GM23248 (cell line): ENCODE measurements at places on chromosomes 3 and 15. TPM values are rescaled to one million over a fixed set of nuclear protein-coding genes. Genes with fewer than 3 reads are reported as not detected.

DNA sequence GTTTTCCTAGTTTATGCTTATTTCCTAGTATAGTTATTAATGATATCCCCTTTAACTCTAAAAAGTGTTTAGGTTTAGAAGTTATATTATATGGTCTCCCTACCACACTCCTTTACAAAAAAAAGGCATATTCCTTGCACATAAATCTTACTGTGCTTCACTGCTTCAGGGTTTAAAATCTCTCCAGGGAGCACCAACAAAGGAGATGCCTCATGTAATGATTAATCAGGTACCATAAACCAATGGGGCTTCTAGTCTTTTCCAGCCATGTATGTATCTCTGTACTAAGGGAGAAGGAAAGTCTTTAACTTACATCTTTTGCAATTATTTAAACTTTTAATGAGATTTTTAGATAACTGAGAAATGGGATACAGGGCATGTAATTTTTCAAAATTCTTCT, 91.5 kb upstream of the RBMS3 start:
- no peak for DNase-seq

DNA sequence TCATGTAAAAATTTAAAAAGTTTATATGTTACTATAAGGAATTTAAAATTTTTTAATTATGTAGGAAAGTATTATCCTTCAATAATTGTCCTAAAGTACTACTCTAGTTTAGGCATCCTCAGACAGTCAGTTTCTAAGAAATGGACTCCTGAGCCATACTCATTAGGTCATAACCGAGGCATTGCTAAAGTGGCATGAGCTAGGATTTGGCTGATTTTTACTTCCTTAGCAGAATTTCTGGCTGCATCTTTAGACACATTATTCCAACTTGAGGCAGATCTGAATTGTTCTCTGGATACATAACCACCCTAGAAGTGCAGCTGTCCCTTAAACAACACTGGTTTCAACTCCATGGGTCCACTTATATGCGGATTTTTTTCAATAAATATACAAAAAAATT, 38.3 kb downstream of the IFT57 start:
- DNase-seq = peak; percentile 47

- DNase-seq = peak; percentile 12
Observed at GRCh38 chr3:120025520-120025919, 68.7 kb downstream of the GSK3B start.

GRCh38 chr15:99333981-99334380, 82.7 kb downstream of the LRRC28 start:
- DNase-seq = no peak

GRCh38 chr3:141996437-141996836, 120.0 kb downstream of the ATP1B3 start:
- peak; percentile 22 for DNase-seq

GRCh38 chr15:64478863-64479262, 18.5 kb downstream of the ZNF609 start:
- peak; percentile 19 for DNase-seq

DNA sequence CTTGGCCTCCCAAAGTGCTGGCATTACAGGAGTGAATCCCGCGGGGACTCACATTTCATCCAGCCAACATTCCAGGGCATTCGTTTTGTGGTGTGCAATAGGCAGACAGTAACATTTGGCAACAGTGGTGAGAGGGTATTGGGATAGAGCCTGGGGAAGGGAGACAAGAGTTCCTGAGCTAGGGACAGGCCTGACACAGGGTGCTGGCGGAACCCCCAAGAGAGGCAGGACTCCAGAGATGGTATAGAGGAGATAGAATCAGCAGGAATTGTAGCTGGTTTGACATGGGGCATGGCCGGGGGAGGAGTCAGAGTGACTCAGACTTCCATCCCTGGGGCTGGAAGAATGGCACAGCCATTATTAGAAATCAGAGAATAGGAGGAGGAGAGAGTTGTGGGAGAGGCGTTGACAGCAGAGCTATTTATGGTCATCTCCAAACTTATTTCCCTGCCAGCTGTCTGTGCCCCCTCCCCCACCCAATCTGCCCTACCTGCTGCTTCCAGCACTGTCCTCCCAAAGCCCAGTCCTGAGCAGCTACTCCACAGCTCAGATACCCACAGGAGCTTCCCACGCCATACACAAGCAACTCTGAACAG, 4.4 kb upstream of the IDH2 start:
- peak; percentile 73 for DNase-seq

DNA sequence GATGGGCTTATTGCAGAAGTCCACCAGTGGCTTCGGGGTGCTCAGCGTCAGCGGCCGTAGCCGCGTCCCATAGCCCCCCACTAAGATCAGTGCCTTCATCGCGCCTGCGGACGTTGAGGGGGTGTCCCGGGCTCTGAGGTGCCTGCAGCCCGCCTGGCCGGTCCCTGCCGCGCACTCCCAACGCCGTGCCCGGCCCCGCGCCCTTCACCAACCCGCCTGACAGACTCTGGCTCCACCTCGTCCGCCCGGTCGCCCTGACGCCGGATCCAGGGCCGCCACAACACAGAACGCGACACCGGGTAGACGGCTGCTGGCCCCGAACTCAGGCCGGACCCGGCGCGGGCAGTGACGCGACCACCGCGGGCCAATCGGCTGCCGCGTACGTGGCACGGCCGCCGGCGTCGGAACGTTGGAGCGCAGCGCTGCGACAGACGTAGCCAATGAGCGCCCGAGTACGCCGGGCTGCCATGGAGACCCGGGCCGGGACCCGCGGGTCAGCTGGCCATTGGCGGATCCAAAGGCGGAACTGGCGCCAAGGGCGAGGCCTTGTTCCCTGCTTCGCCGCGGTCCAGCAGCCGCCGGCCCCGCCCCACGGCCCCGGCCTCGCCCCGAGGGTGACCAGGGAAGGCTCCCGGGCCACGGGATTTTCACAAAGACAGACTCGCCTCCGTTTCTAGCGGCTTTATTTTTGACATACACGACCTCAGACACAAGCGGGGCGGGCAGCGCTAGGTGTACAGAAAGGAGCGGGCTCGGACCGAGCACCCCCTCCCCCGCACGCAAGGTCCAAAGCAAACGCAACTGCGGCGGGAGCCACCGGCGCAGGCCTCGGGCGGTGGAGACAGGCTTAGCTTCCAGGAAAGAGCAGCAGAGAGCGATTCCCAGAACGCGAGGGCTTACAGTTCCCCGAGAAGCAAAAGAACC, at the start of gene GMPPB:
TSS of gene GMPPB (minus strand) at position 324 of the 924 bp plus-strand sequence. CDS start at position 99, 225 bp downstream.
- peak; percentile 100 for DNase-seq

GRCh38 chr15:49978121-49978520, 140.9 kb downstream of the ATP8B4 start:
- DNase-seq = no peak

GRCh38 chr3:120637851-120638559, 41.9 kb downstream of the NDUFB4 start:
- peak; percentile 26 for DNase-seq

DNA sequence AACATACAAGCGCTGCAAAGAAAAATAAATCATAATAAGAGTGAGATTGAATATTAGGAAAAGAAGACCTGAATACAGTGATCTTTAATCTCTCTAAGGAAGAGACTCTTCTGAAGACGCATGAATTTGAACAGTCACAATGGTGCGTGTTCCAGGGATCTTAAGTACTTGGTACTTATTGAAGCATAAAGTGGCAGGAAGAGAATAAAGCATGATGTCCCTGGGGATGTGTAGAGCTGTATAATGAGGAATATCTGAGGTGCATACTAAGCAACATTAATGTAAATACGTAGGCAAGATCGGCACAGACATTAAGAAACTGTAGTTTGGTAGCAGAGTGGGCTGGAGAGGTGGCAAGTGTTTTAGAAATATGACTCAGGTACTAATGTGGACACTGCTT, 246.2 kb upstream of the MCTP2 start:
- no peak for DNase-seq

GRCh38 chr3:51813539-51813938, 34.5 kb upstream of the IQCF6 start:
- DNase-seq = no peak

- DNase-seq = peak; percentile 73
Observed at GRCh38 chr3:138241061-138241460, 54.0 kb downstream of the ARMC8 start.

DNA sequence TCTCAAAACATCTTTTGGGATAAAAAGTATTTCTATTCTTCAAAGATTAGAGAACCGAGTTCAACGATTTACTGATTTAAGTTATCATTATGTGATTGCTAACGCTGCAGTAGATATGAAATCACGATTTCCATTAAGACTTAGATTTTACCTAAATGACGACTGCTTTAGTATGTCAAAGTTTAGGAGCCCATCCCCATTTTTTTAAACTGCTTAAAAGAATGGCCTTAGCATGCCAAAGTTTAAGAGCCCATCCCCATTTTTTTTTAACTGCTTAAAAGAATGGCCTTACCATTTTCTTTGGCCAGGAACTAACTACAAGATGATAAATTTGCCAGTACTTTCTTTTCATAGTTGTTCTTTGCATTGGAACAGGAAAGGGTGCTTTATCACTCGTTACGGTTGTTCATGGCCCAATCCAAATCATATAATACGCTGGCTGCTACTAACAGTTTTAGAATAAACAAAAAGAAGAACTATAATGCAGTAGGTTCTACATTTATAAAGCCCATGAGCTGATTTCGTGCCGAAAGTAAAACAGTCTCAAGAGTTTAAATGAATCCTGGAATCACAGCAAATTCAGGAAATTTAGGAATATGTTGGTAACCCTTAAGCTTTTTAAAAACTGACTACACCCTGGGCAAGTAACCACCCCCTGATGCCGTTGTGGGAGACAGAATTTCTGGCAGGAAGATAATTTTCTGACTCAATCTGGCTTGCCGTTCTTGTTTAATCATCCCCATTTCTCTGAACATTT, 869 bp upstream of the TSC22D2 start:
- DNase-seq = peak; percentile 88

- DNase-seq = peak; percentile 15
Observed at GRCh38 chr3:144185276-144185675, 213.7 kb downstream of the DIPK2A start.

DNA sequence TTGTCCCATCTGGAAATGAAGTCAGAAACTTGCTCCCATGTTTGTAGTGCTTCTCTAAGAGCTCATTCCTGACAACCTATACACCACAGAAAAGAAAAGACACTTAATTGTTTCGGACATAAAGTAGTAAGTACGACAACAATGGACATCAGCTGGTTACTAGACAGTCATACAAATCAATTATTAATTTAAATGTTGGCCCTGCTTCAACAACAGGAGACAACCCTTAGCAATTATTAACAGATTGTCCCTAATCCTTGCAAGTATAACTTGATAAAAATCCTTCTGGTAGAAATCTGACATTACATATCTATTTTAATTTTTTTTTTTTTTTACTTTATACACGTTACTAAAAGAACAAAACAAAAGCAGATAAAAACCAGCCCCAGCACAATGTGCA, 29.8 kb downstream of the ERICH6 start:
- DNase-seq = no peak

DNA sequence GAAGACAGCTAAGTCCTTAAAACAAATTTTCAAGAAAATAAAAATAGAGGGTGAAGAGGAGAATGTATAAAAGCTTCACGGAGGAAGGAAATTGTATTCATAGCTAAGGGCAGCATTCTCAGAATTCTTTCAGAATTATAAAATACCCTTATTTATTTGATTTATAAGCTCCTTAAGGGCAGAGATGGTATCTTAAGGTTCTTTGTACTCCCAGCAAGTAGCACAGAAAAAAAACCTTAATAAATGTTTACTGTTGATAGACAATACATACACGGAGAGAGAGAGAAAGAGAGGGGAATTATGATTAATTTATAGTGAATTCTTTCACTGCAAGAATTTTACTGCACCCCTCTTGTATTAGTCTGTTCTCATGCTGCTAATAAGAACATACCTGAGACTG, 375.6 kb upstream of the CCDC54 start:
- DNase-seq = no peak

DNA sequence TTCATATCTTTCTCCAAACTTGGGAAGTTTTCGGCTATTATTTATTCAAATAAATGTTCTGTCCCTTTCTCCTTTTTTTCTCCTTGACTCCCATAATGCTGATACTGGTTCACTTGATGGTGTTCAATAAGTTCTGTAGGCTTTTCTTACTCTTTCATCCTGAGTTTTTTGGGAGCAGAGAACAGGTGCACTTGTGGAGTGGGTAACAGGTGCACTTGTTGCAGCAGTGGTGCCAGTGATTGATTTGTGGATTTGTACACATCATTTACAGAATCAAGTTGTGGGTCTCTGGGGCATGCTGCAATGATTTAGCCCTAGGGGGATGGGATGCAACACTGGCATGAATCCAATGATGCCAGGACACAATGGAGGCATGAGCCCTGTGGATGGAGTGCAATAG, 14.8 kb upstream of the OR5H1 start:
- no peak for DNase-seq

DNA sequence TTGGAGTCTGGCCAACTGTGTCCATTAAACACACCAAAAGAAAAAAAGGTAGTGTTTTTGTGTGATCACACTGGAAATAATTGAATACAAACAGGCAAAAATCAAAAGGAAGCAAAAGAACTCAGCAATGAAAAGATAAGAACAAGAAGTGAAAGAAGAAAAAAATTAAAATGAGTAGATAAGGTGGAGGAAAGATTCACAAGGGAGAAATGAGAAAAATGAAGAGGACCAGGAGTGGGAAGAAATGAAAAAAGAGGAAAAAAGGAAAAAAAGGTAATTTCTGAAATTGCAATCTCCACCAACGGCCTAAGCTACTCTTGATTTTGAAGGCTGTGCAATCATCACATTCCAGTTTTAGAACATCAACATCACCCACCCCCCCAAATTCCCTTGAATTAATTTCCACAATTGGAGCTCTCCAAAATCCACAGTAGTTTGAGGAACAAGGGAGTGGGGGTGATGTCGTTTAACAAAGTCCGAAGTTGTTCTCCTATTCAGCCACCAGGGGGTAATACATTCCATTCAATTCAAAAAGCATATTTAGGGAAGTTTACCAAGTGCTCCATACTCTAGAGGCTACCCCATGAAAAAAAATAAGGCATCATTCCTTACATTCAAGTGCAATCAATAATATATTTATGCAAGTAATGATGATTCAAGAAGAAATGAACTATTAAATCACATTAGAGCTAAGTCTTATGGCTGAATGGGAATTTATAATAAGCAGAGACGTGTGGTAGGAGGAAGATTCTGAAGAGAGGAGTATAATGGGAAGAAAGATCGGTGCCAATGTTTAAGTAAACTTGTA, 37.4 kb downstream of the ZNF860 start:
- DNase-seq = peak; percentile 69

GRCh38 chr3:171186383-171186782, 159.9 kb upstream of the SLC2A2 start:
- DNase-seq = peak; percentile 25

DNA sequence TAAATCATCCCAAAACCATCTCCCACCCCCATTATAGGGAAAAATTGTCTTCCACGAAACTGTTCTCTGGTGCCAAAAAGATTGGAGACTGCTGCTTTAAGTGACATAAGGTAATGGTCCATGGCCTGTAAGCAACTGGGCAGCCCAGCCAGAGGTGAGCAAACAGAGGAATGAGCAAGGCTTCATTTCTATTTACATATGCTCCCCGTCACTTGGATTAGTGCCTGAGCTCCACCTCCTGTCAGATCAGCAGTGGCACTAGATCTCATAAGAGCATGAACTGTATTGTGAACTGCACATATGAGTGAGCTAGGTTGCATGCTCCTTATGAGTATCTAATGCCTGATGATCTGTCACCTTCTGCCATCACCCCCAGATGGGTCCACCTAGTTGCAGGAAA, 1159.8 kb upstream of the ALCAM start:
- DNase-seq = no peak

TM6SF1 gene
- polyA plus RNA-seq = 0.14 TPM in 1 of 2 replicates, not detected in the other

ZNF660 gene
- polyA plus RNA-seq = 0.54 and 1.2 TPM in 2 replicates

UBL7 gene
- polyA plus RNA-seq = 78.6 and 79.1 TPM in 2 replicates
